Ureter (tissue), 1 donor: ENCODE measurements at places on chromosomes 16 and 17.

GRCh38 chr17:6162216-6162615 lies 92.0 kb downstream of the WSCD1 start:
- DNase-seq: no peak

DNA sequence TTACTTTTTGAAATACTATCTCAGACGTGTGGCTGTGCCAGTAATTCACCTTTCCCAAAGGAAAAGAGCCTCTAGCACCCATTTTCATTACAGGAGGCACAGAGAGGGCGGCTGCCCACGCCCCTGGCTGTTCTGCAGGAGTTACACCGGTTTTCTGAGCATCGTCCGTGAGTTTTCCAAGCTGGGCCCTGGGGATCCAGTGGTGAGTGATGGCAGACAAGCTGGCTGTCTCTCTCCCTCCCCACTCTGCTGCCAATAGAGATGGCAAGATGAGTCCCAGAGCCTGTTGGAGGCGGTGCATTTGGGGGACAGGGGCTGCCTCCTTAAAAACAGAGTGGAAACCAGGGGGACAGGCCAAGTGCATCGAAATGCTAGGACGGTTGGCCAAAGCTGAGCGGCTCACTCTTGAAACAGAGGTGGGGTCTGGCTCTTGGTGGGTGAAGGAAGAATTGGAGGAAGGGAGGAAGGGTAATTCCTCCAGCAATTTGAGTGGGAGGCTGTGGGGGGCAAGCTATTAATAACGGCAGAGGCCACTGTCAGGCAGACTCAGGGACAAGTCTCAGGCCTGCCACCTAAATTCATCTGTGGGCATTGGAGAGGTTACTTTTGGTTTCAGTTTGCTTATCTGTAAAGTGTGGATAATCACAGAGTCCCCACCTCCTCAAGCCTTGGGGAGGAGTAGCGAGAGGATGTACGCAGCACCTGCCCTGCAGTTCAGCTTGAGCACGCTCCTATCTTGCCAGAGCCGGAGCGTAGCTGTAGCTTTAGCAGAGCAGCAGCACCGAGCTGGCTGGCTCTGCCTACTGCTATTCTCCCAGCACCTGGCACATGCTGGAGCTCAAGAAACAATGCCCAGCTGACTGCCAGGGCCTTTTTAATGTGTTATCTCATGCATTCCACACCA lies 7.5 kb upstream of the NOS2 start:
- no peak for DNase-seq

GRCh38 chr16:57367116-57367752 lies 5.1 kb upstream of the CX3CL1 start:
- no peak for DNase-seq

GRCh38 chr17:39598630-39599003 lies 9.1 kb downstream of the NEUROD2 start:
- DNase-seq: no peak
